ENCODE measurements at places on chromosomes 11 and 22.

GRCh38 chr11:65440831-65441499 lies 18.4 kb downstream of the NEAT1 start:
- no peak for DNase-seq

DNA sequence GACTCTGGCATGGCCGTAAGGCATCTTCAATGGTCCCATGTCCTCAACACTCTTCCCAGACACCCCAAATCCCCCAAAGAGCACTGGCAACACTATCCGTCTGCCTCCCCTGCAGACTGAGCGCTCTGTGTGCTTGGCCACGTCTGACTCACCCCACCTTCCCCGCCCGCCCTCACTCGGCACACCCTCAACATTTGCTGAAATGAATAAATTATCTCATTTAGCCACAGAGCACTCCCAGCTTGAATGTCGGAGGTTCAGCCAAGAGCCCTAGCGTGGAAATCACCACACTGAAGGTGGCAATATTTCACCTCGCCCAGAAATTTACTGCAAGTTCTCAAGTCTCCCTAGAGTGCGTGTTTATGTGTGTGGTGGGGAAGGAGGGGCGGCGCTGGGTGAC lies 46.6 kb upstream of the TCF20 start:
- DNase-seq, result no peak

DNA sequence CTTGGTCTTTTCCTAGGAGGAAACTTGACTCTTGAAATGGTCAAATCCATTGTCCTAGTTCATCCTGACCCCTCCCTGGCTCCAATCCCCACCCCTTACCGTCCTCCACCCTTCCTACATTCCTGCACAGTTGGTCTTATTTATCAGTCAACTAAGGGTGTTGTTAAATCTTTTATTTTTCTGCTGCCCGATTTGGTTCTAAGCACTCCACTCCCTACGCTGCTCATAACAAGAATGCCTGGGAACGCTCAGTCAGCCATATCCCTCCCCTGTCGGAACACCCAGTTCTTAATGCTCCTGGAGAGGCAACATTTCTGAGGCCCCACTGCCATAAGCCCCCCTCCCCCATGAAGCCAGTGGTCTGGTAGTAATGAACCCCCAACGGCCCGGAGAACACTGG lies 9.7 kb downstream of the EHF start:
- DNase-seq, result no peak

DNA sequence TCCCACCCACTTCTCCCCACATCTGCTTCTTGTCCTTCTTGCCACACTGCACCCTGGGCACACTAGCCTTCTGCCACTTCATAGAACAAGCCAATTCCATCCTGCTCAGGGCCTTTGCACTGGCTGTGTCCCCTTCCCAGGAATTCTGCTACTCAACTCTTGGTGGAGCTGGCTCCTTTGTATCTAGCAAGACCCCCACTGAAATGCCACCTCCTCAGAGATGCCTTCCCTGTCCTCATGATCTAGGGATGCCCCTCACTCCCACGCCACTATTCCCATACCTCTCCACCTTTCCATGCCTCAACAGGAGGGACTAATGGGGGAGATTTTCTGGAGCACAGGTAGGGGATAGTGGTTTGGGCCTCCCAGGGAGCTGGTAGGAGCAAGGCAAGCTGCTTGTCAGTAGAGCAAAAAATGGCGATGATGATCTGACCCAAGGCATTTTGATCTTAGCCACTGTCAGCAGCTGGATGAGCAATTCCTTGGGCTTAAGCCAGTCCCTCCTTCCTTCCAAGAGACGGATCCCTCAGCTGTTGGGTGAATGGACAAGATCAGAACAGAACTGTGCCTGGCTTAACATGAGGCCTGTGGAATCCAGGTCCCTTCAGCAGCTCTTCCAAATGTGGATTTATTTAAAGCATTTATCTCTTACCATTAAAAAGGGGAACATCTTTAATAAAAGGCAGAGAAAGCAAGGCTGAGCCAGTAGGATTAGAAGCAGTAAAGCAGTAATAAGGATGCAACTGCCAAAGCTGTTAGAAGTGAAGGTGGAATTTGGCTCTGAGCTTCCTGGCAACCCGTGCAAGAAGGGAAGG lies 4.0 kb upstream of the PRDM11 start:
- no peak for DNase-seq

- no peak for DNase-seq
These were observed 51.9 kb upstream of the KCNQ1OT1 start for GRCh38 chr11:2751523-2752203.

- no peak for DNase-seq
These were observed 12.6 kb upstream of the POU2F3 start for GRCh38 chr11:120227228-120227852.

- DNase-seq, result no peak
These were observed 114.3 kb downstream of the INSC start for GRCh38 chr11:15229069-15229468.

Measured in SK-N-MC (cell line).